ENCODE measurements at places on chromosomes 11 and 22.

GRCh38 chr11:87501388-87501787 lies 463.7 kb downstream of the TMEM135 start:
- DNase-seq = no peak

DNA sequence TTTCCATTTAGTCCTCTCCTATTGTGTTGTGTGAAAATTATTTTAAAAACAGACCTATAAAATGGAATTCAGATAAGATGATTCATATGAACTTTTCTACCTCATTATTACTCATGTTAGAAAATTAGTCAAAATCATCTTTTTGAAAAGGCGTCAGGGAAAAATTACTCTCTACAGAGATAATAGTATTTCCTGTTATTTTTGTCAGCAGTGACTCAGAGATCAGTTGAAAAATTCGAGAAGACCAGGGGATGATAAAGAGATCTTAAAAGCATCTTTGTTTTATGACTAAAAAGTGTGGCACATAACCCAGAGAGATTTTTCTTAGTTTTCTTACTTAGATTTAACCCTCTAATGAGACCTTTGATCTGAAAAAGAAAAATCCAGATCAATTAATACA lies 157.9 kb upstream of the CARD18 start:
- DNase-seq = no peak

- peak; percentile 82 for DNase-seq
Observed at GRCh38 chr11:73314117-73314961, 6.3 kb downstream of the ARHGEF17 start.

GRCh38 chr11:65657426-65657825 lies 5.3 kb downstream of the RELA start:
- DNase-seq = no peak

GRCh38 chr11:130738611-130739010 lies 177.7 kb downstream of the SNX19 start:
- no peak for DNase-seq

- DNase-seq = no peak
Observed at GRCh38 chr11:111530091-111530490, 10.4 kb upstream of the LAYN start.

DNA sequence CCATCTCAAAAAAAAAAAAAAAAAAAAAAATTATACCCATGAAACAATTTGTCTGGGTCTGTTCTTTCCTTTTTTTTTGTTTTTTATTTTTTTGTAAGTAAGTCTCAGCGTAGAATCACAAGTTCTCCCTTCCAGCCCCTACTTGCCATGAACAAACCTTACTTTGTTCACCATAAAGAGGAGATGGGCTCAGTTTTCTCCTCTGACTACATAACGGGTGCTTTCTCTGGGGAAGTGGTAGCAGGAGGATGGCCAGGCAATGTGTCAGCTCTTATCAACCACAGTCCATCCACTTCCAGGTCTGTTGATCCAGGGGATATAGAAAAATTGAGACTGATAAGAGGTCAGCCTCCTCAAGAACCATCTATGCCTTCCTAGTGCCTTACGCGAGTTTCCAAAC lies 11.0 kb downstream of the ASCC2 start:
- DNase-seq = no peak

DNA sequence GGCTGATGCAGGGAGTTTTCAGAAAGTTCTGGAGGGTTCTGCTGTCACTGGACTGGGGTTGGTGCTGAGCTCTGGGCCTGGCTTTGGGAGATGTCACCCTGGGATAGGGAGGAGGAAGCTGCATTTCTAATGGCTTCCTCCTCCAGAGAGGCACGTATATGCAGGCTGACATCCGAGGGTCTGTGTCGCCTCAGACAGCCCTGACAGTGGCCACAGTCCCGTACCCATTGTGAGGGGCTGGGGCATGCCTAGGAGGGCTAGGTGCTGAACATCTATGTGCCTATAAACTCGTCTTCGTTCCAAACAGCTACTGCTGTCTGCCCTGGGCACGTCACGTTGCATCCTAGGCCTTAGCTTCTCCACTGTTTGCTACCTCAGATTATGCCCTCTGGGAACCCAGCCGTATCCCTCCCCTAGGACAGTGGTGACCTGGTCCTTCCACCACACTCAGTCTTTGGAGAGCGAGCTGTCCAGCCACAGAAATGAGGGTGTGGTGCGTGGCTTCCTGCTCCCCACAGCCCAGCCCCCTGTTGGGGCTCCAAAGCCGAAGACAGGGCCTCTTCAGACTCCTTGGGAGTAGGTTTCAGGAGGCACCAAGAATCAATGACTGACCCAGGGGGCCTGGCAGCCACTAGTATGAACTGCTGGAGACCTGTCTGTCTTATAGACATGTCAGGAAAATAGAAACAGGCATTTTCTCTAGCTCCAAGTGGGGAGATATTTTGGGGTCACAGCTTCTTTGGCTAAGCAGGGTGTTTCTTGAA lies 26.4 kb downstream of the ADAMTS15 start:
- DNase-seq = no peak

DNA sequence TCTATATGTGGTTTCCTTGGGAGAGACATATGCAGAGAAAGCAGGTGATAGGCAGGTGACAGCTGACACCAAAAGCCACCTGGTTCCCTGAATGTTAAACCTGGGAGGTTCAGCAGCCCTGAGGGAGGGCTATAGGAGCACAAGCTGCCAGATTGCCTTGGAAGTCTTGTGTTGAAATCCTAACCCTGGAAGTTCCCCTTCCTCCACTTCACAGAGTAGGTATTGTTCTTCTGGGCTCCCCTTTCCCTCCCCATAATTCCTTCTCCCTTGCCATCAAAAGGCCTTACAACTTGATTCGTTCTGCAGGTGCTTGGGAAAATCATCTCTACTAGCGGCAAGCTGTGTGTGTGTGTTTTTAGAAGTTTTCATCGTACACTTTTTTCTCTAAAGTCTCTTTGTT lies 5.4 kb downstream of the LDLRAD3 start:
- DNase-seq = no peak

GRCh38 chr11:46669711-46670139 lies 30.7 kb downstream of the ARHGAP1 start:
- DNase-seq = peak; percentile 32

- no peak for DNase-seq
Observed at GRCh38 chr11:30360741-30361140, 37.8 kb downstream of the ARL14EP start.

DNA sequence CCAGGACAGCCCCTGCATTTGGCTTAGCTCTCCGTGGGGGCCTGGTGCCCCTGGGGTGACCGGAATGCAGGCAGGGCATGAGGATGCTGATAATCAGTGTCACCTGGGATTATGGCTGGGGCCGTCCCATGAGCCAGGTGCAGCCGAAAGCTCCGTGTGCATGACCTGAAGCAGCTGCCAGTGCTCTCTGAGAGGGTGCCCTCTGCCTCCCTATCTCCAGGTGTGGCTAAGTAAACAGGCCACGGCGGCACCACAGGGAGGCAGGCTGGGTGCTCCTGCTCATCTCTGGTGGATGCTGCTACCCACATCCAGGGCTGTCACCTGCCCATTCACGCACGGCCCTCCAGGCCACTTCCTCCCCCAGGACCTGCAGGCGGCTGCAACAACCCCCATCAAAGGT lies 29.8 kb downstream of the DUSP8 start:
- DNase-seq = no peak

GRCh38 chr11:97909614-97910399 lies 1110.9 kb upstream of the CNTN5 start:
- no peak for DNase-seq

GRCh38 chr11:72766152-72766902 lies 14.1 kb upstream of the ARAP1 start:
- no peak for DNase-seq

DNA sequence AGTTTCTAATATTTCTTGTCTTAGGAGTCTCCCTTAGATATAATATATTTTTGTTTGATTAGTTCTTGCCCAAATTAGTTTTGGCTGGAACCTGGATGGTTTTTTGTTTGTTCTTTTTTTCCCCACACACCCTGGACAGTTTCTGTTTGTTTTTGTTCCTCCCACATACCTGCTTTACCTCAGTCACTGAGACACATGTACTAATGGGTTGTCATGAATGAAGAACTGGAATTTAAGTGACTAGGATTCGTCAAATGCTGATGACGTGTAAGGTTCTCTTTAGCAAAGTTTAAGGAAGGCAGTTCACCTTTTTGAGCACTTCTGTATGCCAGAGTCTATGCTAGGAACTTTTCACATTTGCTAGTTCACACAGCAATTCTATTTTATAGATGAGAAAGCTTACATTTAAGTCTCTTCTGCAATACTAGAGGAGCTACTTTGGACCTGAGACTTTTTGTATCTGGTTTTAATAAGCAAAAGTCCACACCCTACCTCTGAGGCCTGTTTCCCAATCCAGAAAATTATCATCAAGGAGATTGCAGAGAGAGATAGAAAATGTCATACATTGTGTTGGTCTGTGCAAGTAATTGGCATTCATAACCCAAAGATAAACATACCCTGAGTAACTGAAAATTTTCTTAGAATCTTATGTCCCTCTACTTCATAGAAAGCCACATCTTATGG lies 86.7 kb upstream of the RAB1B start:
- no peak for DNase-seq

DNA sequence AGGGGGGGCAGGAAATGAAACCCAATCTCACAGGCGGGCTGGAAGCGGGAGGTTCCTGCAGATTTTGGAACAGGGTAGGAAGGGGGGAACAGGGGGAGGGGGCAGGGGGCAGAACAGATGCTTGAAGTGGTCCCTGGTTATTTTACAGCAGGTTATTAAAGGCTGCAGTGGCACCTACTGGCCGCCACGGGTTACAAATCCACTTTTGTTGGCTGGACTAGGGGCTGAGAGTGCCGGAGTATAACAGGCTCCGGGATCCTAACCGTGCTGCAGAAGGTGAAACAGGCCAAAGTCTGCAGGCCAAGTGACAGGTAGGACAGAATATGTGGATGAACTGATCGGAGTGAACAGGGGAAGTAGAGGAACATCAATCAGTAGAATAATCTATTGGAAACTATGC lies 2.5 kb downstream of the ROBO3 start:
- no peak for DNase-seq

DNA sequence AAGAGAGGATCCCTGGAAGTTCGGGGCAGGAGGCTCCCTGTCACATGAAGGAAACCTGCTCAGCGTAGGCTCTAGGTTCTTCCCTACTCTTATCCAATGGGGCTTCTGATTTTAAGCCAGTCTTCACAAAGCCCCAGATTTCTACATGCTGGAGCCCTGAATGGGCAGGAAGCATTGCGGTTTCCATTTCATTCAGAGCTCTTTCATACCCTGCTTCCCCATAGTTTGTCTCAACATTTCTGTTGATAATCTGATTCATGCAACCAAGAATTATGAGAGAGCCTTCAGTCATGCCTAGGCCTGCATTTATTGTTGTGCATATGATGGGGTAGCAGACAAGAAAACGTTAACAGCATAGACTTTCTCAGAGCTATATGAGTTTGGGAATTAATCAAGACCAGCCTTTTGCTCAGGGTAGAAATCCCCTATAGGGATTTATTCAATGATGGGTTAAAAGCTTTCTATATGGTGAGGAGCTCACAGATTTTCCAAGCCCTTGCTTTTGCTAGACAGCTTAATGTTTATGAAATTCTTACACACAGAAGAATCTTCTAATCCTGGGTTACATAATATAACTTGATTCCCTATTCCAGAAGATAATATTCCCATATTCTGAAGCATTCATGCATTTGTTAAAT lies 15.9 kb downstream of the OR51B4 start:
- DNase-seq = no peak

DNA sequence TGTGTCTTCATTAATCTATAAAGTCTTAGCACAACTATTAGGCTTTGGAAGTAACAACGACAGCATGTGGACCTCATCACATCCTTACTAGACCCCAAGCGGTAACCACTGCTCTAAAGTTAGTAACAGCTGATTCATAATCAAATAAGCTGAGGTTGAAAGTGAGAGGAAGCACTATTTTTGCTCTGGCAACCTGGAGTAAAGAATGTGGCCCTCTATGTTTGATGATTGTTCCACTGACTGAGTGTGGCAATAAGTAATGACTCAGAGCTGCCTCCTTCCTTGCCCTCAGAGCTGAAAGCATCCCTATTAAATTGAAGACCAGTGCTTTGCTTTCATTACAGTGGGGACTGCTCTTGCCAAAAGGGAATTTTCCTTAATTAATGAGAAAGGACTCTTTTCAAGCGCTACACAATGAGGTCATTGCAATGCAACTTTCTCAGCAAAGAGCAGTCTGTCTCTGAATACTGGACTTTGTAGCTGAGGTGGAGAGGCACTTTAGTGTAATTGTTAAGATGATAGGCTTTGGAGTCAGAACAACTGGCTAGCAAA lies 906.1 kb upstream of the RAG2 start:
- DNase-seq = no peak

GRCh38 chr11:120527111-120527761 lies 15.7 kb downstream of the GRIK4 start:
- DNase-seq = no peak

- no peak for DNase-seq
Observed at GRCh38 chr22:39296981-39297489, 22.4 kb downstream of the RPL3 start.

DNA sequence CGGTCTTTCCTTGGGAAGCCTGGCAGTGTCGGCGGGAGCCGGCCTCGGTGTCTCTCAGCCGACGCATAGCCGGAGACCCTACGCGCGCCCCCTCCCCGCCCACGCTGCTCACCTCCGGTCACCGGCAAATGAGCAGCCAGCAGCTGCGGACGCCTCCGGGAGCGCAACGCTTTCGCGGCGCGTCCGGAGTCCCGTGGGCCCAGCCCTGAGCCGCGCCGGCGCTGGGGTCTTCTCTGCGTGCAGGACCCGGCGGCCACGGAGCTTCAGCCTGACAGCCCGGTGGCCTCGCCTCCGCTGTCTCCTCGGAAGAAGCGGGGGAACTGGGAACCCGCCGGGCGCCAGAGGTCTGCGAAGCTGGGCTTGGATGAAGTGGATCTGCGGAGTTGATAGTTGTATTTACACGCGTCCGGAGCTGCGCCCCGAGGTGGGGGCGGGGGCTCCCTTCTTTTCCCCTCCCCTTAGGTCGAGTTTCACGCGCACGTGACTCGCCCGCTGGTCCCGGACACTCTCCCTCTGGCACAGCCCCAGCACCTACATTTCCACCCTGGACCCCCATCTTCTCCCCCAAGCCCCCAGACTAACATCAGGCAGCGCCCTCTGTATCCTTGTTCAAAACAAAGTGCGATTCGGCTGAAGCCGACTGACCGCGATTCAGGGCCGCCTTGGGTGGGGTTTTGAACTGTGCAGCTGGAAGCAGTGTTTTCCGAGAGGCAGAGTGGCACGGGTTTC lies at the start of gene SLC43A1:
SLC43A1 (minus strand) TSS at position 371 of the 729 bp plus-strand sequence. CDS start 1,591 bp downstream, outside the sequence.
- peak; percentile 87 for DNase-seq

Data from tibial artery (tissue), 4 donors.